ENCODE measurements at places on chromosomes 3 and 15.

DNA sequence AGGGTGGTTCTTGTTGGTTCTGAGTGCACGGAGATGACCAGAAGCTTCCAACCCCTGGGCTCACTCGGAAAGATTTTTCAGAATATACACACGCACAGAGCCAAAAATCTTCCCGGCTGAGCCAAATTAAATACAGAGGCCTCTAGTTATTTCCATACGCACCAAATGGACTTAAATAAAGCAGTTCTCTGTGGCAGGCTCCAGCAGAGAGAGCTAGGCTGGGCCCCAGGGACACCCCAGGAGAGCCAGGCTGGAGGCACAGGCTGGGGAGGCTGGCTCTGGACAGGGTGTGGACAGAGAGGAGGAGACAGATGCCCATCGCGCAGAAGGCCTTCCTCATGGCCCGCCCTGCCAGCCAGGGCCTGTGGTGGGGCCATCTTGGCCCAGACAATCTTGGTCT, 115.9 kb downstream of the IQSEC1 start:
- DNase-seq = no peak

DNA sequence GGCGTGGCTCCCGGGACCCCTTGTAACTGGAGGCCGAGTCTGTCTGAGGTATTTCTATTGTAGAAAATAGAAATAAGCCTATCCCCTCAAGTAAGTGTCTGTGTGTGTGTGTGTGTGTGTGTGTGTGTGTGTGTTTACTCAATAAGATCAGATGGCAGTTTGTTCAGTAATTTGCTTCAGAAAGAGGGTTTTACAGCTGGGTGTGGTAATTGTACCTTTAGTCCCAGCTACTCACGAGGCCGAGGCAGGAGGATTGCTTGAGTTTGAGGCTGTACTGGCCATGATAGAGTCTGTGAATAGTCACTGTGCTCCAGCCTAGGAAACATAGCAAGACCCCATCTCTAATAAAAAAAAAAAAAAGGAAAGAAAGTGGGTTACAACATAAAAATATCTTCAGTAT, 8.7 kb downstream of the SPINT1 start:
- no peak for DNase-seq

- peak; percentile 25 for DNase-seq
Observed at GRCh38 chr3:17500618-17501017, 241.8 kb downstream of the TBC1D5 start.

DNA sequence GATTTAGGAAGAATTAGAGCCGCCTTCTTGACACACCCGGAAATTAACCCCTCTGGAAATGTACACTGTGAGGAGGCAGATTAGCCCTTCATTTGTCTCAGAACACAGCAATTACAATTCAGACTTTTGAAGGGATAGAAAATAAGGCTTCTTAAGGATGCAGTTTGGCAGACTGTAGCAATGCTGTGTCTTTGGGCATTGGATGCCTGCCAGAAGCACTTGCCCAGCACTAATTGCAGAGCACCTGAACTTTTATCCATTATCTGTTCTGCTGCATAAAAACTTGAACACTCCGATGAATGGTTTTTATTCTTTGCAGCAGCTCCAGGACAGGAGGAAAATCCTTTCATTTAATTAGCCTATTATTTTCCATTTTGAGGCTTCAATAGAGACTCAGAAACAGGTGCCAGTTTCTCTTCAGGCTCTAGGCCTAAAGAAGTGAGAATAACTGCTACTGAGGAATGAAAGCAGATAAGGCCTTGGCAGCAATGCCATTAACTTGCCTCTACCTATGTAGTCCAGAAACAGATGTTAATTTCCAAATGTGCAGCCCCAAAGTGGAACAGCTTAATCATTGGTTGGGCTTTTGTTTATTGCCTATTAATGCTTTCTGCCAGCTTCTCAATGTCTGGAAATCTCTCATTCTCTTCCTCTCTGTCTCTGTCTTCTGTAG, 418.5 kb downstream of the NSUN3 start:
- DNase-seq = no peak

GRCh38 chr15:65400760-65401610, 21.8 kb downstream of the IGDCC4 start:
- peak; percentile 83 for DNase-seq

- DNase-seq = peak; percentile 56
Observed at GRCh38 chr15:53586799-53587198, 172.7 kb downstream of the WDR72 start.

DNA sequence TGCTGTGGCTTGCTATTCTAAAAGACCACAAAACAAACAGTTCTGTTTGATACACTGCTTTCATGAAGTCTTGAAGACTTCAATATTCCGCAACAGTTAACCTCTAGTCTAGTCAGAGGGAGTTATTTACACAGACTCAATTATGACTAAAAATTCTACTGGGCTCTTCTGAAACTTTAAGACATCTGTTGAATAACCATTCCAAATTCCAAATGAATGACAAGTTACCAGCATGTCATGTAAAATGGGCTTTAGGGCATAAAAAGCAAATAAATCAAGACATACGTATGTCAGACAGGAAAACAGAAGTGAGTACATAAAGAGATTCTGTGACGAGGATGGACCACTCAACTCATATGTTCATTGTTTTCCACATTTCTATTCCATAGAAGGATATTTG, 93.9 kb downstream of the PLOD2 start:
- no peak for DNase-seq
